ENCODE measurements at places on chromosomes 1 and 21.
A peak's percentile ranks its signal among the peaks of the same experiment; 100 is the strongest.

DNA sequence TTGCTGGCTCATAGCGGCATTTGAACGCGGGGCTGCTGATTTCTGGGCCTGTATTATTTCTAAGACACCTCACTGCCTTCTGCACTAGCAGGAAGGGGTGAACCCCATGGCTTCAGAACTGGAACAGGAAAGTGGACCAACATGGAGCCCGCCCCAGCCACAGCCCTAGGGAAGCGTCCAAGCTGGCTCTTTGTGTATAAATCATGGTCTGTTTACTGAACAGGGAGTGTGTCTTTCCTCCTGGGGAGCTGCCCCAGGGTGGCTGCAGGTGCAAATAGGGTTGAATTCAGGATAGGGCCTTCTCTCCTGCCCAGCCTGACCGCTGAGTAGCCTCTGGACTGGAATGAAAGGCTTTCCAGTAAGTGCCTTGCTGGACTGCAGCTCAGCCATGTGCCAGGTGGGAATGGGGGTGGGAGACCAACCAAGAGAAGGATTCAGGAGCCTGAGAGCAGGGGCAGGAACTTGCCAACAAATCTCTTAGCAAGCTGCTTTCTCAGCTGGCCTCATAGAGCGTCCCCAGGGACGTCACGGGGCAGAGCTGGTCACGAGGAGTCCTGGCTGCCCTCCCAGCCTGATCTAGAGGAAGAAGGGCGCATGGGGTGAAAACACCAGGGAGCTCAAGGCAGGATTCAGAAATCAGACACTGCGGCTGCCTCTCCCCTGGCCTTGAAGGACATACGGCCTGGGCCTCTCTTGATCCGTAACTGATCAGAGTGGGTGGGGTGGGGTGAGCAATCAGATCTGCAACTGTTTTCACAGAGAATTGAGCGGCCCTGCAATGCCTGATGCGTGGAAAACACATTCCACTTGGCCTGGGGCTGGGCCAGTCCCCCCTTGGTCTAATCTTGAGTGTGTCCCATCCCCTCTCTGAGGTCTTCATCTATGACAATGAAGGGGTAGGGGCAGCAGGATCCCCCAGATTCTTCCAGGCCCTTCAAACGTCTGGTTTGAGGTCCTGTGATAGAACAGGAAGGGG is 56.5 kb upstream of the SELENON start:
- DNase-seq, result peak; percentile 26

- no peak for DNase-seq
These were observed 29.3 kb downstream of the CRYZ start for GRCh38 chr1:74703386-74704182.

GRCh38 chr1:54986025-54986424 is 5.6 kb downstream of the TMEM61 start:
- DNase-seq, result no peak

- no peak for DNase-seq
These were observed 283.1 kb downstream of the LMX1A start for GRCh38 chr1:165073185-165074007.

- DNase-seq, result no peak
These were observed 59.0 kb downstream of the MTR start for GRCh38 chr1:236853921-236854604.

- no peak for DNase-seq
These were observed 272.1 kb upstream of the C1orf87 start for GRCh38 chr1:60345621-60346020.

- no peak for DNase-seq
These were observed 38.7 kb upstream of the BATF3 start for GRCh38 chr1:212738330-212738729.

DNA sequence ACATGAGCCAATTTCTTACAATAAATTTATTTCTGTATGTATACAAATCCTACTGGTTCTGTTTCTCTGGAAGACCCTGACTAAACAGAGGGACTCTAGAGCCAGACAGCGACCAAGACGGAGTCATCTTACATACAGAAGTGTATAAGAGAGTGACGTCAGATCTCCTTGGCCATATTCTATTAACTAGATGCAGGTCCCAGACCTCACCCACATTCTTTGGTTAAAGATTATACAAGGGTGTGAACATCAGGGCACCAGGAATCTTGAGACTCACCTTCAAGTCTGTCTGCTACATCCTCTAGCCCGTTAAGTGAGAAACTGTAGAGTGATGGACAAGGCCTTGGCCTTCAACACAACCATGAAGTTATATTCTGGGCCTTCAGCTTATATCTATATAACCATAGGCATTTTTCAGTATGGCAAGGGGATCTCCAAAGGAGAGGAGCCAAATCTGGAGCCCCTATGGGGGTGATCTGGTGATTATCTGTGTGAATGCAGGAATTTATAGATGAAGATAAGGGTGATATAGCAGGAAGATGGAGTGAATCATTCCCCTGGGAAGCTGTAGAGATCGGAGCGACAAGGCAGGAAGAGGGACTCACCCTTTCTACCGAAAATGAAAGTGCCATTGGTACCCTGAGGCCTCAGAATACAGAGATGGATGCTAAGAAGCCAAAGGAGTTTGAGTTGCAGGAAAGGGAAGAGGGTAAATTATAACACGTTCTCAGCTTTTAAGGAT is 83.9 kb downstream of the ADAMTS1 start:
- no peak for DNase-seq

All from Peyer's patch (tissue), 4 donors.